Thoracic aorta (tissue), 2 donors: ENCODE measurements at places on chromosomes 2 and 18. TPM values are rescaled to one million over a fixed set of nuclear protein-coding genes. Genes with fewer than 3 reads are reported as not detected.

DNA sequence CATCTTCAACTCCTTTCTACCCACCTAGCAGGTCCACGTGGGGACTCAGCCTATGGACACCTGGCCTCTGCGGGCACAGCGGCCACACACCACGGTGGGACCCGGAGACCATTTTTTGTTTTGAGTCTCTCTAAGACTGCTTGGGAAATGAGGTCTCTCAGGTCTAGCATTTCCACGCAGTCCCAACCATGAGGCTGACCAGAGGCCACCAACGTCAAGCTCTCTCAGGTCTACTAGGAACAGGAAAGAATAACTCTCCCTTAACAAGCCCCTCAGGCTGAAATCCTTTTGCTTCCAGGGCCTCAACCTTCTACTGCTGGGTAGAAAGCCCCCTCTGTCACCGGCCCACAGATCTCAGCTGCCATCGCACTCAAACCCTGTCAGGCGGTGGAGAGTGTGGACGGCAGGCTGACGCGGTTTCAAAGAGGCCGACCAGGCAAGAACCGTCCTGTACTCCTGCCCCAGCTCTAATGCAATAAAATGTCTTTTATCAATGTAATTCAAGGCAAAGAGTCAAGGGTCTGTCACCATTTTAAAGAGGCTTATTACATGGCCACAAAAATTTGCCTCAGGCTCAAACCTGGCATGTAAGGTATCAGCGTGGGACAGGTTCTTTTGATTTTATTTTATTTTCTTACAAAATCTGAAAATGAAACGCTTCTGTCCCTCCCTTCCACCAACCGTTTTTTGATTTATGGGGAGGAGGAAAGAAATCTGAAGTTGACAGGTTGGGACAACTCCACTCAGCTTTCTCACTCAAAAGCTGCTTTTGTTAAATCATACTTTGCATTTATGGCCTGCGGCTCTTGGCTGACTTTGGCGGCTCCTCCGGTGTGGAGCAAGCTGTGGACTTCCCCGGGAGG is 74.0 kb downstream of the BCL11A start:
- DNase-seq: no peak

- no peak for DNase-seq
Measured at GRCh38 chr2:174874085-174874484, 109.8 kb upstream of the CHRNA1 start.

GRCh38 chr2:70511971-70512729 is 41.5 kb downstream of the TGFA start:
- no peak for DNase-seq

DNA sequence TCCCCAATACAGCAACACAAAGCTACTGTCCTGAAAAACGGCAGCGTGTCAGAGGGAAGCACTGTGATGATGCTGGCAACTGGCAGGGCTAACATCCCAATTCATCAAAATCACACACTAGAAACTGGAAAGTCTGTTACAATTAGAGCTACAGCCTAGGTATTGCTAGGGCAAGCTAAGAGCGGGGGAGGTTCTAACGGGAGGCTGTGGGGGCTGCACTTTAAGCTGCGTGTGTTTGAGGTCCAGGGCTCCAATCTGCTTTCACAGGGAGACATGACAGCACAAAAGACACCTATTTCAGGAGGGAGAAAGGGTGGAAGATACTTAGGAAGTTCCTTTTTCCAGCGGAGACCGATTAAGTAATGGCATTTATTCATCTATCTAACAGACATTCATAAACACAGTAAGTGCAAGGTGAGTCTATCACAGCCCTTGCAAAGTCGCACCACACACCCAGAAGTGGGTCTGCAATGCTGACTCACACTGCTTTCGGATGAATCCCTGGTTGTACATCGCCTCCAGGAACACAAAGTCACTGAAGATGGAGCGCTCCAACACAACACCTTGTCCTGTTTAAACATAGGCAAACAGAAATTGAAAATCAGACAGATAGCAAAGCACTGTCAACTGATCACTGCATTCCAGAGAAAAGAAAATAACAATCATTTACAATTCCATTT is 6.9 kb downstream of the NDUFA10 start:
- DNase-seq: no peak

- DNase-seq: no peak
Measured at GRCh38 chr2:169034256-169034655, 3.1 kb upstream of the ABCB11 start.

DNA sequence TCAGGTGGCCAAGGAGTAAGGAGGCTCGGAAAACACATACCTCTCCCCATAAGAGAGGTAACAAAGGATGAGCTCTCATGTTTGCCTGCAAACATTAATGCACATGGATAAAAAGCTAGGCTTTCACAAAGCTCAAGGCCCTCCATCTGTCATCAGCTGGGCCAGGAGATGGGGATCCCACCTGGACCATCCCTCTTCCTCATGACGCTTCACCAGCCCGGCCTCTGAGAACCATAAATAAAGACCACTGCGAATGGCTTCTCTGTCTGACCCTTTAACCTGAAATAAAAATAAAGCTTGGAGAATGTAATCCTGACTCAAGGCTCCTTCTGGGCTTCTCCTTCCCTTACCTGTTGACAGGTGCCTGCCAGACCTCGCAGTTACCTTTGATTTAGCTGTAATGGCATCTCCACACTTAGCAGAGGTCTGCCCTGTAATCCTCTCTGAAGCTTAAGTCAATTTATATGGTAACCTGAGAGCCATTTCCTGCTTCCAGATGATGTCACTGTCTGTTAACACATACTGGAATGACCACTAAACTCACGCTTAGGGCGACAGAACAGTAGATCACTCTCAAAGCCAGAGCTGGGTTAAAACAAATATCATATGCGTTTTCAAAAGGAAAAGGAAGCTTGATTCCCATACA is 29.3 kb upstream of the FOXI3 start:
- DNase-seq: no peak

DNA sequence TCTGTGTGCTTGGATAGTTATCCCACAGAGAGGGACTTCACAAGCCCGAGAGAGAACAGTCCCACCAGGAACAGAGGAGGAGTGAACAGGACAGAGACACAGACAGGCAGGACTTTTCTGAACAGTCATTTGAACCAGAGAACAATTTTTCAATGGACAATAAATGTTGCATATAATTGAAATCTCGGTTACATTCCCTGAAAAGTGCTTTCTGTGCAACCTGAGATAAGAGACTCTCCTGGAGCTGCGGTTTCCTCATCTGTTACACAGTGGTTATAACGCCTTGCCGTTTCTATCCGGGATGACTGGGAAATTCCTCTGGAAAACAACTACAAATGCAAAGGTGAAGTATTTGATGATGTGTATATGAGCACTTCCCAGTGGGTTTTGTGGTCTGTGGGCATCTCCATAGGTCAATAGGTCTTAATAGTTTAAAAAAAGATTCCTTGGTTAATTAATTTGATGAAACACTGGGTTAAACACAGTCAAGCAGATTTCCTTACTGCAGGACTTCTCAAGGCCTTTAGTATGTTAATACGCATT is 87.2 kb upstream of the HPCAL1 start:
- DNase-seq: no peak

DNA sequence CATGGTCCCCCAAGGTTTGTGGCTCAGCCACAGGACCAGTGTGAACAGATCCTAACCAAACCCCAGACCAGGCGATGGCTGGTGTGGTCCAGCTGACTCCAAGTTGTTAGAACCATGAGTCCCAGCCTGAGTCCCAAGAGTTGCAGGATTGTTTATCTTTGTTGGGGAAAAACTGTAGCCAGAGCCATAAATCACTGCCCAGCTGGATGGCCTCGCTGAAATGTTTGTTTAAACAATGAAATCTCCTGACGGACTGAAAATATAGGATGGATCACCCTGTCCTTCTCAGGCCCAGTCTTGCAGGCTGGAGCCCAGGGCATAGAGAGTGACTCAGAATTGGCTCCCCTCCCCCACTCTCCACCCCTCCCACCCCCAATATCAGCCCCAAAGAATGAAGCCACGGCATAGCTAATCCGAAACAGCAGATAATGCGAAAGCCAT is 36.4 kb downstream of the PKDCC start:
- DNase-seq: no peak

The VWC2L gene
- 0.27 TPM for total RNA-seq

The DPYSL5 gene
- not detected for total RNA-seq

The PAPOLG gene
- total RNA-seq: 21.9 TPM

The EFHD1 gene
- total RNA-seq: 111 TPM

The KIAA2012 gene
- not detected for total RNA-seq
